Thoracic aorta (tissue), 2 donors: ENCODE measurements at places on chromosomes 1 and 21. TPM values are rescaled to one million over a fixed set of nuclear protein-coding genes. Genes with fewer than 3 reads are reported as not detected.

Gene LIN9
- 1.6 TPM for total RNA-seq

Gene CD160
- total RNA-seq = not detected

Gene CNR2
- total RNA-seq = 0.41 TPM

Gene NR1I3
- not detected for total RNA-seq

Gene SYT11
- 62.4 TPM for total RNA-seq

Gene PLCH2
- total RNA-seq = 1.9 TPM

Gene RGS13
- total RNA-seq = 0.56 TPM

Gene DPYD
- total RNA-seq = 29.1 TPM

Gene C1orf141
- not detected for total RNA-seq

Gene HRNR
- total RNA-seq = not detected

Gene ERVH48-1
- not detected for total RNA-seq

Gene TTLL7
- total RNA-seq = 71.4 TPM

Gene PCSK9
- 0.21 TPM for total RNA-seq

Gene BTBD8
- total RNA-seq = 3.8 TPM

Gene LDLRAD1
- total RNA-seq = not detected

Gene RIMS3
- 18.1 TPM for total RNA-seq

Gene LCE2C
- total RNA-seq = 1.8 TPM

Gene S100A1
- not detected for total RNA-seq

Gene PTPRU
- total RNA-seq = 28.7 TPM
